HCT116 (cell line): ENCODE measurements at places on chromosomes 3 and 15. TPM values are rescaled to one million over a fixed set of nuclear protein-coding genes. Genes with fewer than 3 reads are reported as not detected.

DNA sequence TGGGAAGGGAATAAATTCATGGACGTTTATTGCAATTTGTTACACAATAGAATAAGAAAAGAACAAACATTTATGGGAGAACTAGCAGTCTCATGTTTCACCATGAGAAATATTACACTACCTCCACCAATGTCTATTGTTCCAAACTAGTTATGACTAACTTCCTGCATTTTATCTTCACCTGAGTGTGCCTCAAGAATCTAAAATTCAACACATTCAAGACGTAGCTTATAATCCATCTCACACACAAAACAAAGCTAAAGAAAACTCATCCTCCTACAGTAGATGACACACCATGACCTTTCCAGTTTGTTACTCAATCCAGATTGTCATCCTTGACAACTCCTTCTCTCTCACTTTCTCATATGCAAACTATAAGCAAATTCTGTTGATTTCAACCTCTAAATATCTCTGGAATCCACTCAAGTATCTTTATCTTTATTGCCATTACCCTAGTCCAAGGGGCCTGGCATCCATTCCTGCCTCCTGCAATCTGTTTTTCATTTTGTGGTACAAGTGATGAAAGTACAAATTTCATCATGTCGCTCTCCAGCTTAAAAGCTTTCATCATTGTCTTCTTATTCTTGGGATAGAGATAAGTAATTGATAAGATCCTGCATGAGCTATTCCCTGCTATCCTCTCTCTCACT is 229.9 kb downstream of the NR2F2 start:
- H3K4me3 ChIP-seq, result no peak overlapping the region
- no peaks in the 10 kb centered on the region for H3K4me1 ChIP-seq
- no peak for DNase-seq
- no peak overlapping the region for H3K27ac ChIP-seq

- H3K4me3 ChIP-seq, result no peak overlapping the region
- no peaks in the 10 kb centered on the region for H3K27me3 ChIP-seq
- no peak for DNase-seq
- H3K27ac ChIP-seq, result no peak overlapping the region
- H3K36me3 ChIP-seq, result no peaks in the 10 kb centered on the region
- H3K4me1 ChIP-seq, result no peaks in the 10 kb centered on the region
Measured at GRCh38 chr3:2535206-2535605, 436.5 kb downstream of the CNTN4 start.

GRCh38 chr3:184743248-184743647 is 31.4 kb upstream of the MAGEF1 start:
- peaks cover 20% of the 10 kb centered on the region for H3K4me1 ChIP-seq
- no peak for DNase-seq
- H3K36me3 ChIP-seq, result no peaks in the 10 kb centered on the region
- no peaks in the 10 kb centered on the region for H3K27me3 ChIP-seq
- H3K4me3 ChIP-seq, result no peak overlapping the region

The KLHL40 gene
- not detected for total RNA-seq

The IP6K1 gene
- 30.6 TPM for total RNA-seq

The XCR1 gene
- total RNA-seq, result not detected

The GOLGA8H gene
- 0.79 TPM for total RNA-seq
